ENCODE measurements at places on chromosomes 16 and 17. TPM values are rescaled to one million over a fixed set of nuclear protein-coding genes. Genes with fewer than 3 reads are reported as not detected.

- DNase-seq = no peak
Observed at GRCh38 chr17:75512926-75513640, 2.3 kb downstream of the CASKIN2 start.

Gene SEPTIN12
- total RNA-seq = not detected

DNA sequence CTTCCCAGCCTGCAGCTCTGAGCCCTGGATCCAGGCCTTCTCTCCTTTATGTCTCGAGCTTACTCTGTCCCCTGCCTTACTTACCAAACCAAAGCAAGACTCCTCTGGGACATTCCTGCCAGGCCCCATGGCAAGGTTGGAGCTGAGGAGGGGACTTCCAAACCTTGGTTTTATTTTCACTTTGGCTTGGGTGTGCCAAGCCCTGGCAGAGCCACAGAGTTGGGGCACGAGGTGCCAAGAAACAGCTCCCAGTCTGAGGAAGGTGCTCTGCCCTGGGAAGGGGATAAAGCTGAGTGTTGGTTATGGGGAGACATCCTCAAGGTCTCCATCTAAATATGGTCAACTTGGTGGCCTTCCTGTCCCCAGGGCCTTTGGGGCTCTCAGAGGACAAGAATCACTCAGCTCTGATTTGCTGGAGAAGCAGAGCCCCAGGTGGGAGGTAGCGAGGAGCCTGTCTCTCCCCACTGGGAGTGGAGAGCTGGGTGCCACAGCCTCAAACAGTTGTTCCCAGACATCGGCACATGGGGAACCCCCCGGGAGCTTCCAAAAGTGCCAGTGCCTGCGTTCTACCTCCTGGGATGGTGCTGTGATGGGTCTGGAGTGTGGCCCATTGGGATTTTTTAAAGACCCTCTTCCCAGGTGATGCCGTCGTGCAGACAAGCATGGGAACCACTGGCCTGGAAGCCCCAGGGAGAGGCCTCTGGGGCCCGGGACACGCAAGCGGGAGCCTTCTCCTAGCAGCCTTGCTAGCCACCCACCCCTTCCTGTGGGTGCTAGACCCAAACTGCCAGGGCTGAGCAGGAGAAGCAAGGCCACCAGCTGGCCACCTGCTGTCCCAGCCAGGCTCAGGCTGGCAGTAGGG is 10.3 kb downstream of the NLRC5 start:
- no peak for DNase-seq

DNA sequence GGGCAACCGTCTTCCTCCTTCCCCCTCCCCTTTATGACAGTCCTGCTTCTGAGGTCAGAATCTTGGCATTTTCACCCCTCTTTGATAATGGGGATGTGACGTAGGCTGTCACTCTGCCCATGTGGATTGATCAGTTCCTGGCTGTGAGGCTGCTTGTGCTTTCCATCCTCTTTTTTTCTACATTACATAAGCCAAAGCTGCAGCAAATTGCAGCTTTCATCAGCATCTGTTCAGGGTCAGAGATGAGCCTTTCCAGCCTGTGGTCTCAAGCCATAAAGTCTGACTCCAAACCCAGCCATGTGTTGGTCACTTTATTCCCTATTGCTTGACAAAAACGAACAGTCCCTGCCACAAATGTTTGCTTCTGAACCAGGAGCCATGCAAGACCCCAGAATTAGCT is 535.1 kb downstream of the CDH11 start:
- no peak for DNase-seq

GRCh38 chr16:71384073-71384724 is 25.7 kb downstream of the CALB2 start:
- no peak for DNase-seq

Gene SLC12A3
- total RNA-seq = not detected

DNA sequence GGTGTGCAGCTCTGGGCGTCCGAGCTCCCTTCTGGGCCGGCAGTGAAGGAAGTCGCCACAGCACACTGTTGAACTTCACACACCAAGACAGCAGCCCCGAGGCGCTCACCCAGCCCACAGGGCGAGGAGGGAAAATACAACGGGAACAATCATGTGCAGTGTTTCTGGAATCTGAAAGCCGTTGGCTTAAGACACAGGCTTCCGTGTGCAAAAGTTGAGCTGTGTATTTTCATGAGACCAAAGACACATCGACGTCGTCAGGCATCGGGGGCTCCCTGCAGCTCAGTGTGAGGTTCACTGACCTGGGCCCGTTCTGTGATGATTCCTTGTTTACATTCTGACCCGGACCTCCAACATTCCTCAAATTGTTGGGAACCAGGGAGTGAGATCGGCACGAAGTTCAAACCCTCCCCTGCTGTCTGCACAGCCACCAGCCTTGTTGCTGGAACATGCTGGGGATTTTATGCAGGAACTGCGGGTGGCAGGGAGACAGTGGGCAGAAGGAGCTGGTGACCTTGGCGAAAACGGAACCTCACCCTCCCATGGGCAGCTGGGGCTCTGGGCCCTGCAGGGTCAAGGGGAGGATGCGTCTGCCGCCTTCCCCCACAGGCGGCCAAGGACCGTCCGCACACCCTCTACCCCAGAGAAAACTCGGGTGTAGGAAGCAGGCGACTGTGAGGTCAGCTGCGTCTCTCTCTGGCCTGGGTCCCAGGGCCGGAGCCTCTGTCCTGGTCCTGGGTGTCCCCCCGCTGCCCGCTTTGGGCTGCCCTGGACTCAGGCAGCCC is 72.2 kb downstream of the METRNL start:
- DNase-seq = no peak

Gene EIF1
- total RNA-seq = 172 TPM

Gene PRAC2
- not detected for total RNA-seq

DNA sequence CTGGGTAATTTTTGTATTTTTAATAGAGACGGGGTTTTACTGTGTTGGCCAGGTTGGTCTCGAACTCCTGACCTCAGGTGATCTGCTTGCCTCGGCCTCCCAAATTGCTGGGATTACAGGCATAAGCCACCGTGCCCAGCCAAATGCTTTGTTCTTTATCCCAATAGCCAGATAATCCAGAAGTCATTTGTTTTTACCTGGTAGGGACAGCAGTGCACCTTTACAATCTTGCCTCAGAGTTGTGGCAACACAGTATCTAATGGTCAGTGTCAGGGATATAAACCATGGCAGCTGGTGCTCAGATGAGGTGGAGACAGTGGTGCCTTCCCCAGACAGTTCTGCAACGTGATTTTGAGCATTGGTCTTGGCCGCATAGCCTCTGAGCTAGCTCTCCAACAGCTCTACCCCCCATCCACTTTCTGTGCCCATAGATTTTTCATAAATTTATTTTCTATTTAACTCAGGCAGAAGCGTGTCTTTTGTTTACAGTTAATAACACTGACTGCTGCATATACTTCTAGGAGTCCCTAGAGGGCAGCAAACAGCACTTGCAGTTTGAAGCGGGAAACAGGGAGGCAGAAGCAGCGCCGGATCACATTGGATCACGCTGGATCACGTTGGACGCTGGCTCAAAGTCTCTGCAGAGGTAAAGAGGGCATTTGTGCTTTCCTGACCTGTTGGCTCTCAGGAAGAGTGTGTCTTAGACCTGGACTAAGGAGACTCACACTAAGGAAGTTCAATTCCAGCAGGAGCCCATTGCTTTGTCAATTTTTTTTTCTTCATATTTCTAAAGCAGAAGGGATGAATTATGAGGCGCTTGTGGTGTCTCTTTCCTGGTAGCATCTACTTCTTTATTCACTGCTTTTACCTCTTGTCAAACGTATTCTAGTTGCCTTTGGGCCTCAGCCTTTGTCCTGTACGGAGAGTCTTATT is 5.1 kb upstream of the GGT6 start:
- no peak for DNase-seq

DNA sequence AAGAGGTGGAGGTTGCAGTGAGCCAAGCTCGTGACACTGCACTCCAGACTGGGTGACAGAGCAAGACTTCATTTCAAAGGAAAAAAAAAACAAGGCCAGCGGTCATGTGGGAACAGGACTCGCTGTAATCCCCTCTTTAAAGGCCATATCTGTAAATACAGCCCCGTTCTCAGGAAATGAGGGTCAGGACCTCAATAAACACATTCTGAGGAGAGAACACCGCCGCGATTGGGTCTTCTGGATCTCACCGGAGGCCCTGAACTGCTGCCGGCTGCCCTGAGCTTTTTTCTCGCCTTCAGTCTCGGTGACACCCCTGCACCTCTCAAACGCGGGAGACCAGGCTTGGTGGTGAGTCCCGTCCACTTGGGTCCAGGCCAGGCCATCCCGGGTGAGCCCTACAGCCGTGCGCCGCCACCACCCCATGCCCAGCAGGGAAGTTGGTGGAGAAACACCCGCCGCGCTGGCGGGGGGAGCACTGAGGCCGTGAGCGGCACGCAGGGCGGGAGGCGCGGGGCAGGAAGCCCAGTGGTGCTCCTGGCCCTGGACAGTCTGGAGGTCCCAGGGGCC is 28.4 kb downstream of the SLC25A10 start:
- DNase-seq = no peak

DNA sequence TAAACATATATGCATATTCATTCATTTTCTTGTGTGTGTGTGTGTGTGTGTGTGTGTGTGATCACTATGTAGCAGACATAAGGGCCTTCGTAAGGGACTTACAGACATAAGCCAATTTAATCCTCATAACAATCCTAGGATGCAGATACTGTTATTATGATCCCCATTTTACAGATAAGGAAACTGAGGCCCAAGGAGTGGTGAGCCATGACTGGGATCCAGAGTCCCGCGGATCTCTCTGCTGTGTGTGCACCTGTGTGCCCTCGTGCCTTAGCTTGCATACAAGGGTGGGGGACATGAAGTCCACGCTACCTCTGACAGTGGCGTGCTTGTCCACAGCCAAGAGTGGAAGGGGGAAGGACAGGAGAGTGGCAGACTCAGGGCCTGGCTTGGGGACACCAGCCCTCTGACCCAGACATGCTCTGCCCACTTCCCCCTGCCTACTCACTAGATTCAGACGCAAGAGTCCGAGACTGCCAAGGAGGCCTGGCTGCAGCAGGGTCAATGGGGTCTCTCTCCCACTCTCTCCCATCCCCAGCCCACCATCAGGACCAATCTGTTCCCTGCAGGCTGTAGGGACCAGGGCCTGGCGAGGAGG is 9.8 kb upstream of the SMTNL2 start:
- DNase-seq = no peak

DNA sequence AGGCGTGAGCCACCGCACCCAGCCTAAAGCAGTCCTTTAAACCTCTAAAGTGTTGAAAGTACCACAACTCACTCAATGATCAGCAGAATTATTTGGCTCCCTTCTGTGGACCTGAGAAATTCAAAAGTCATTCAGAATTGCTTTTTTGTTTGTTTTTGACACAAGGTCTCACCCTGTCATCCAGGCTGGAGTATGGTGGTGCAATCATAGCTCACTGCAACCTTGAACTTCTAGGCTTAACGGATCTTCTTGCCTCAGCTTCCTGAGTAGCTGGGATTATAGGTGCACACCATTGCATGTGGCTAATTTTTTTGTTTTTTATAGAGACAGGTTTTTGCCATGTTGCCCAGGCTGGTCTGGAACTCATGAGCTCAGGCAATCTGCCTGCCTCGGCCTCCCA is 44.3 kb downstream of the TRAF4 start:
- DNase-seq = no peak

Gene RAB26
- total RNA-seq = not detected

GRCh38 chr16:89121691-89122321 is 28.2 kb downstream of the ACSF3 start:
- no peak for DNase-seq

Gene PPM1E
- total RNA-seq = not detected

DNA sequence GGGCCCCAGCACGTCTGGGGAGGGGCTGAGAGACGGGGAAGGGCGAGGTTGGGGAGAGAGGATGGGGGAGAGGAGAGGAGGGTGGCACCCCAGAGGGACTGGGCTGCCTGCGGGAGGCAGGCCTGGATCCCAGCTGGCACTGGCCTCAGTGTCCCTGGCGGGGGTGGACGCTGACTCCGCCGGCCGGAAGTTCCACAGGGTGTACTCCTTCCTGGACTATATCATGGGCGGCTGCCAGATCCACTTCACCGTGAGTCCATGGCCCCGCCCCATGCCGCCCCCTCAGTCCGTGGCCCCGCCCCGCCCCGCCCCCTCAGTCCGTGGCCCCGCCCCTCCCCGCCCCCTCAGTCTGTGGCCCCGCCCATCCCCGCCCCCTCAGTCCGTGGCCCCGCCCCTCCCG is 11.3 kb downstream of the CPNE7 start:
- no peak for DNase-seq

Gene SLC5A2
- total RNA-seq = not detected

- DNase-seq = no peak
Observed at GRCh38 chr16:46973996-46974324, 486 bp upstream of the DNAJA2 start.

Gene NPB
- 8.7 TPM for total RNA-seq

- DNase-seq = no peak
Observed at GRCh38 chr17:63116967-63117830, 151.2 kb downstream of the TANC2 start.

Gene ATP2C2
- not detected for total RNA-seq

Gene RILP
- 59.0 TPM for total RNA-seq

DNA sequence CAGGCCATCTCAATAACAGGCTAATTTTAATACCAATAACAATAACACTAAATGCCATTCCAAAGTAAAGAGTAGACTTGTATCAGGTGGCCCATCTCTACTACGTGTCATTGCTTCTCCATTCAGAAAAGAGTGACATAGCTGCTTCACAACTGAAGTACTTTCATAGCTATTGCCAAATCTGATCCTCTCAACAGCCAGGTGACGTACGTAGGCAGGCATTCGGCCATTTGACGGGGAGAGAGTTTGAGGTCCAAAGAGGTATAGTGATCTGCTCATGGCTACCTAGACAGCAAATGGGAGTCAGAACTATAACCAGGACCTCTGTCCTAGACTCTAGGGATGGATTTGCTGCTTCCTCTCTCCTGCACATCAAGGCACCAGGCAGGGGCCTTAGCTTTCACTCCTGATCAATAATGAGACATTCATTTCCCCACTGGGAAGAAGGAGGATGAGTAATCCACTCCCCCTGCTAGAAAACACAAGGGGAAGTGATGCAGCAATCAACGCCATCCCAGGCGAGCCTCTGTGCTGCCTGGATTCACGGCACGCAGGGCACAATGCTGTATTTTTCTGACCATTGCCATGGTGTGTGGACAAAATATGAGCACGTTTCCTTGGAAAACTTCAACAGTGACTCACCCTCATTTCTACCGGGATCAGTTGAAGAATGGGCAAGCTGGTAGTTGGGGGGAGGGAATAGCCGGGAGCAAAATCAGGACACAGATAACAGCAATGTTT is 80.9 kb downstream of the SPACA3 start:
- no peak for DNase-seq

GRCh38 chr16:57115514-57116182 is 23.3 kb downstream of the CPNE2 start:
- peak; percentile 36 for DNase-seq

GRCh38 chr17:15513058-15513791 is 45.8 kb upstream of the CDRT4 start:
- no peak for DNase-seq

GRCh38 chr17:78779850-78780249 is 2.2 kb downstream of the CYTH1 start:
- DNase-seq = no peak

- no peak for DNase-seq
Observed at GRCh38 chr17:77450742-77451244, 310.0 kb downstream of the SEC14L1 start.

DNA sequence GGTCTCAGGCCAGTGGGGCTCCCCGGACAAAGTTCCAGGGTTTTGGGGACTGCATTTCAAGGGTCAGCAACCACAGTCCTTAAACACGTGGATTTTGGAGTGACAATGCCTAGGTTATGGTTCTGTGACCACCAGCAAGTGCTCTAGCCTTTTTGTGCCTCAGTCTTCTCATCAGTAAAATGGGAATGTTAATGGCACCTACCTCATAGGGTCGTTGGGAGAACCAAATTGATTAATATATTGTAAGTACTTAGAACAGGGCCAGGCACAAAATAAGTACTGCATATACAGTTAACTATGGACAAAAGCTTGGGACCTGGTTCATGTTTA is 13.8 kb downstream of the IL4R start:
- DNase-seq = no peak

- DNase-seq = peak; percentile 33
Observed at GRCh38 chr16:4415538-4416199, 727 bp downstream of the CORO7 start.

Measured in tibial nerve (tissue), 4 donors.